ENCODE measurements at places on chromosomes 2 and 18. TPM values are rescaled to one million over a fixed set of nuclear protein-coding genes. Genes with fewer than 3 reads are reported as not detected.

Gene C2orf92
- polyA plus RNA-seq, result 13.6 TPM

- no peak for DNase-seq
These were observed 102.8 kb upstream of the ZNF521 start for GRCh38 chr18:25454730-25455129.

Gene TMEM169
- polyA plus RNA-seq, result 21.1 TPM

- no peak for DNase-seq
These were observed 47.0 kb downstream of the PARD6G start for GRCh38 chr18:80200171-80200931.

GRCh38 chr2:147937744-147938349, 82.7 kb downstream of the ORC4 start:
- peak; percentile 54 for DNase-seq

- DNase-seq, result no peak
These were observed 256.0 kb upstream of the FANCL start for GRCh38 chr2:58497168-58497567.

Gene CTAGE1
- not detected for polyA plus RNA-seq

Gene RAD51AP2
- 1.1 TPM for polyA plus RNA-seq

- DNase-seq, result no peak
These were observed 89.8 kb downstream of the HS1BP3 start for GRCh38 chr2:20560891-20561636.

- DNase-seq, result no peak
These were observed 310.7 kb downstream of the TNS1 start for GRCh38 chr2:217691920-217692666.

DNA sequence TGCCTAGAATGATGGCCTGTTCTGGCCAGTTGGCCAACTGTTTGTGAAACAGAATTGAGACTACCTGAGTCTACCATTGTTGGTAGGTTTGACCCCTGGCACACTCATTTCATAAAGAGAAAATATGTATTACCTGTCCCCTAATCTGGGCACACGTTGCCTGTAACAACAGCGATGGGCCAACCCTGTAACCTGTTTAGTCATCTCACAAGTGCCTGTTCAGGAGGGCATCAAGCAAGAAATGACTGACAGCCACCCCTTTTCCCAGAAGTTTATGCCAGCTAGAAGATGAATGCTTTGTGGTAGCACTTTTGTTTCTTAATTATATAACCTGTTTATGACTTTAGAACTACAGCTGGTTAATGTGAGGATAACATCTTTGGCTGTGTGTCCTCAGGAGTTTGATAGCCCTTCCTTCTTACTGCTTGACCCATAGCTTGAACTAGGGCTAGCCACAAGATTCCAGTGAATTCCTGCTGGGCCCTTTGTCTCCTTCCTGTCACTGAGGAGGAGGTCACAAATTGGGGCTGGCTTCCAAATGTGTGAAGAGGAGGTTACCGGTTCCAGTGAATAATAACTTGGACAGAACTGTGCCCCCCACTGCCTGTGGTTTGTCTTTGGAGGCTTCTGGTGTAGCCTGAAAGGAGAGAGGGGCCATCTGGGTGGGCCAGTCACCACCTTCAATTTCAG, 273.9 kb upstream of the EPAS1 start:
- no peak for DNase-seq

GRCh38 chr2:9235147-9236044, 28.8 kb downstream of the ASAP2 start:
- DNase-seq, result no peak

GRCh38 chr2:241298673-241299072, 16.8 kb downstream of the HDLBP start:
- DNase-seq, result no peak

- DNase-seq, result no peak
These were observed 159.8 kb downstream of the ZNF385B start for GRCh38 chr2:179701524-179702110.

DNA sequence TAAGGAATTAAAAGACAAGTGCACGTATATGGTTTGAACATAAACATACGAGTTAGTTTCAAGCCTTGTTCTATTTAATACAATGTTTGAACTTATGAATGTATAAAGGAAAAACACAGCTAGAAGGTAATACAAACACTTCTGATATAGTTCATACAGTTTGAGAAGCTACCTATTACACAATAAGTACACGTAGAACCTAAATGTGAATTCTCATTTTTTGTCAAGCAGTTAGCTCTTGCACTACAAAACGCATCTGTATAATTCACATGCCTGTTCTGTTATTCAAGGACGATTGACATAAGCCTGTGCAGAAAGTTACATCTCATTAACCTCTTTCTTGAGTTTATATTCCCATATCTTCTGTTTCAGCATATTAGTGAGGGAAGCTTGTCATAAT, 2.7 kb downstream of the LRP1B start:
- no peak for DNase-seq

- DNase-seq, result no peak
These were observed 3.4 kb downstream of the SDC1 start for GRCh38 chr2:20221555-20221973.

DNA sequence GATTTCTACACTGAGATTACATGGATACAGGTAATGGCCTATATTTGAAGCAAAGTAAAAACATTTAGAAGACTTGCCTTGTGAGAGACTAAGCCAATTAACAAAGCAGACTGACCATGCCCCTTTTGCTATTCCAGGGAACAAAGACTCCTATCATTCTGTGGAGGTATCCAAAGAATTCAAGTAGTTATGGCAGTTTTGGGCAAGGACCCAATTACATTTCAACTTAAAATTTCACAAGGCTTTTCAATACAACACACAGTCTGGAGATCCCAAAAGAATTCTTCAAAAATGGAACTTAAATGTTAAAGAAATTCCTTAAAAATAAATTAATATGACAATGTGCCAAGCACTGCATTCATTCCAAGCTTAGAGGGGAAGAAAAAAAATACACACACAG, 109.2 kb upstream of the CHRNA1 start:
- DNase-seq, result no peak

Gene DOK6
- 31.0 TPM for polyA plus RNA-seq

GRCh38 chr2:36676364-36676763, 20.1 kb upstream of the VIT start:
- no peak for DNase-seq

DNA sequence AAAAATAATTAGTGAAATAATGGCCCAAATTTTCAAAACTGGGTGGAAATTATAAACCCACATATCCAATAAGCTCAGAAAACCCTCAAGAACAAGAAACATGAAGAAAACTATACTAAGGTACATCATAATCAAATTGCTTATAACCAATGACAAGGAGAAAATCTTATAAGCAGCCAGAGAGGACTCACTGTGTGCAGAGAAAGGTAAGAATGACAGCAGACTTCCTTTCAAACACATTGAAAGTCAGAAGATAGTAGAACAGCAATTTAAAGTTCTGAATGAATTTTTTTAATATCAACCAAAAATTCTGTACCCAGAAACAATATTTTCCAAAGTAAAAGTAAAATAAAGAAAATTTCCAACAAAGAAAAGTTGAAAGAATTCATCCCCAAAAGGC, 197.7 kb upstream of the RAB12 start:
- DNase-seq, result no peak

GRCh38 chr2:159176555-159176954, 109.9 kb downstream of the WDSUB1 start:
- DNase-seq, result no peak

DNA sequence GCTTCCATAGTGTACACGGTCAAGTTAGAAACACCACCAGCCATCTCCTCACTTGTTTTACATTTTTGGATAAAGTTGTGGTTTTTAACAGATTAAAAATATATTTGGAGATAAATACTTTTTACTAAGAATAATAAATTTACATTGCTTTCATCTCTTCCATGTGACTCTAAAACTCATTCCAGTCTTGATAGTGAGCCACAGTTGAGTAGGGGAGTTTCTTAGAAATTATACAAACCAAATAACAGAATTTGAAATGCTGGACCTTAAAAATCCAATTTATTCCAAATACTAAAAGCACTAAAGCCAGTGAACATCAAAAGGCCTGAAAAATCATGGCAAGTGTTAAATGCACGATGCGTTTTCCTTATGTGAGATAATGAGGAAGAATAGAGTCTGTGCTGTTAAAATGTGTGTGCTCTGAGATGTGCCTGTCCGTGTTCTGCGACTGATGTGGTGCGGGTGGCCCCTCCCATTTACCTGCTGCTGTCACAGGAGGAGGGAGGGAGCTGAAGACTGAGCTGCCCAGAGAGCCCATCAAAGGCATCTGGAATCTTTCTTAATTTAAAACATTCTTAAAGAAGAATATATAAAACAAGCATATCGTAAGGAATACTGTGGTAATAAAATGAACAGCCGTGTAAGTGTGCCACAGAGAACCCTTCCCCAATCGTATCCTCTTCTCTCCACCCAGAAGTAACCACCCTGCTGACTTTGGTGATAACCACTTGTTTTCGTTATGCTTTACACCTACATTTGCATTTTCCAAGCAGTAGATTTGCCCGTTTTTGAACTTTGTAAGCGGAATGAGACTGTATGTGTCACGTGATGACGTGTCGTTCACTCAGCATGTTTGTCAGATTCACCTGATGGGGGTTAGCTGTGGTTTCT, 57.0 kb upstream of the TXNDC2 start:
- DNase-seq, result no peak

Gene CYP1B1
- polyA plus RNA-seq, result 31.8 TPM

GRCh38 chr18:5430131-5430530, 113.7 kb downstream of the EPB41L3 start:
- DNase-seq, result no peak

Gene HOXD8
- polyA plus RNA-seq, result 42.7 TPM

Gene LIPG
- polyA plus RNA-seq, result 11.4 TPM

Gene SKA1
- polyA plus RNA-seq, result 3.5 TPM

GRCh38 chr2:240567137-240567871, 980 bp upstream of the RNPEPL1 start:
- DNase-seq, result no peak

DNA sequence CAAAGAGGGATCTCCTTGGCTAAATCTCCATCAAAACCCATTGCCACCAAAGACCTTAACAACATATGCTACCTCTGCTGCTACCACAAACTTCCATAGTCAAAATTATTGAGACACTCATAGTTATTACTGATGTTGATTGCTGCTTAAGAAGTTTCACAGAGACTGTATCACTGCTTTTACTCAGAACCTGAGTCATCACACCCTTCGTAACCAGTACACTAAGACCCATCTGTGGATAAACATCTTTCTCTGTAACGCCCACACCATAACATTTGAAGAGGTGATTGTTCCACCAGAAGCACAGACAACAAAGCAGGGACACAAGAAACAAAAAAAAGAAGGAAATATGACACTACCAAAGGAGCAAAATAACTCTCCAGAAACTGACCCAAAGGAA, 1563.1 kb downstream of the LRP1B start:
- no peak for DNase-seq

- DNase-seq, result no peak
These were observed 4.5 kb downstream of the CEBPZ start for GRCh38 chr2:37226863-37227262.

- DNase-seq, result no peak
These were observed 408.1 kb upstream of the UBE2E3 start for GRCh38 chr2:180572346-180572745.

Gene SIGLEC15
- polyA plus RNA-seq, result 0.10 TPM

DNA sequence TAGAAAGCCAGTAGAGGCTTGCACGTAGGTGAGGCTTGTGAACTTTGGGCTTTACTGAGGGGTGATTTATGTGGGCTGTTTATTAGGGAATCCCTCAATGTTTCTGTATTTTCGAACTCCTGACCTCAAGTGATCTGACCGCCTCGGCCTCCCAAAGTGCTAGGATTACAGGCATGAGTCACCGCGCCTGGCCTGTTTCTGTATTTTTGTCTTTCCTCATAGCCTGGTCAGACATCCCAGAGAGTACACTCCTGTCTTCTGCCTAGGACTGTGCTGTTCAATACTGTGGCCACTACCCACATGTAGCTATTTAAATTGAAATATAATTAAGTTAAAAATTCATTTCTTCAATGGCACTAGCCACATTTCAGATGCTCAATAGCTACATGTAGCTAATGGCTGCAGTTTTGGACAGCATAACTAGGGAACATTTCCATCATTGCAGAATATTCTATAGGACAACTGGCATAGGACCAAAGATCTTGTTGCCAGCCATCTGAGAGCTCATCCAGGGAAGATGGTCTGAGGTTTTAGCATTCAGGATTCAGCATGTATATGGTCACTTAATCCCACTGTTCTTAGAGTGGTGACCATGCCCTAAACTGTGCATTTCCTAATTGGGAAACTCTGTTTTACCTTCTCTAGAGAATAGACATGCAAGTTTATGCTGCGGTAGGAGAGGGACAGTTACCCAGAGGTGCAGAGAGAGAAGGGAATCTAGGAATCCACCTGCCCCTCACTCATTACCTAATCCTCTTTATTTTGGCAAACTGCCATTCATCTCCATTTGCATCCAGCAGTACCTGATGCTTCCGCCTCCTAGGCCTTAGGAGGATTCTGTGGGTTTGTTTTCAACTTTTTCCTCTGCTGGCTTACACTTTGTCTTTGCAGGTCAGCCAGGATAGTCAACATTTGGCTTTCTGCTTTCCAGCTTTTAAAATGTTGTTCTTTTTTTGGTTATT, 64.4 kb downstream of the LCLAT1 start:
- no peak for DNase-seq

Gene SLC9A2
- polyA plus RNA-seq, result 1.5 TPM

DNA sequence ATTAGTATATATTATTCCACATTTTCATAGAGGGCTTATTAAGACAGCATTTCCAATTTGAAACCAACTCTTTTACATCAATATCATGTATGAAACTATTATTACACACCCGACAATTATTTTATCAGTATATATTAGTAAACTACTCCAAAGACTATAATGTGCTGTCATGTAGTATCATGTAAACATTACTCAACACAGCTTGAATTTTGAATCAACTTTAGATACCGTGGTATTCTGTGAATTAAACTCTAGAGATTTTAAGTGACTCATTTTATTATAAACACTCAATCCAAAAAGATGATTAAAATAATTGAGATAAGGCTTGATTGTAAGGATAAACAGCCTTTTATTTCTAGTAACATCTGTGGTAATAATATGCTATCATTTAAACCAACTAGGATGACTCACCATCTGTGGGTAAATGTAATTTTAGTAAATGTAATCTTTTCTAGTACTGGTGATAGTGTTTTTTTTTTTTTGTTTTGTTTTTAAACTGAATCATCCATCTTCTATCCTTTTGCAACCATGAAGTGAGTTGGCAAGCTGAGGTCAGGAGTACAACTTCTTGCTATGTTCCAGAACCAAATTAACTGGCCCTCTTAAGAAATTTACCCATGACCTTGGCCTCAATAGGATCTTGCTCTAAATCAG, 144.3 kb upstream of the SMAD7 start:
- DNase-seq, result no peak

Gene TMEM247
- polyA plus RNA-seq, result not detected
